Right lung (tissue), 10 donors: ENCODE measurements at places on chromosomes 6 and 20. TPM values are rescaled to one million over a fixed set of nuclear protein-coding genes. Genes with fewer than 3 reads are reported as not detected.

GRCh38 chr6:4581468-4582385 lies 194.5 kb upstream of the CDYL start:
- DNase-seq: no peak

GRCh38 chr6:169654598-169655391 lies 47.0 kb downstream of the WDR27 start:
- DNase-seq: peak; percentile 79

DNA sequence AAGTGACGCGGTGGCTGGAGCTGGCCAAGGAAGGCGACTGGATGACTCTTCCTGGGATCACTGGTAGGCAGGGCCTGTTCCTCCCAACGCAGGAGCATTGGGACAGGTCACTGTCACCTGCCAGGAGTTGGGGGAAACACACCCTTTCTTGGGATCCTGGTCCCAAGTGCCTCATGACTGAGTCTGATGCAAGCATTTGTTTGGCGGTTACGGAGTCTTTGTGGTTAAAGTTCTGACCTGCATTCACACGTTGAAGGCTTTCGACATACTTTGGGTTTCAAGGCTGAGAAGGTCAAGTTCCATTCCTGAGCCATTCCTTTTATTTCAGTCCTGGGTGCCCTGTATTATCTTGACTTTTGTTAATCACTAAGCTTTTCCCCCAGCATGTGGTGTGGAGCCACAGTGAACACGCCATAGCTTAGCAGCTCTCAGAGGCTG lies 6.0 kb downstream of the PNLDC1 start:
- no peak for DNase-seq

ZNF334 gene
- 43.4 TPM for polyA plus RNA-seq

- DNase-seq: no peak
These were observed 81.1 kb downstream of the STMND1 start for GRCh38 chr6:17182961-17183360.

- no peak for DNase-seq
These were observed 8.8 kb upstream of the PIM1 start for GRCh38 chr6:37160922-37161778.

- peak; percentile 42 for DNase-seq
These were observed 16.5 kb downstream of the COL20A1 start for GRCh38 chr20:63309261-63310071.

- DNase-seq: no peak
These were observed 123.3 kb upstream of the B3GAT2 start for GRCh38 chr6:71080133-71080532.

DNA sequence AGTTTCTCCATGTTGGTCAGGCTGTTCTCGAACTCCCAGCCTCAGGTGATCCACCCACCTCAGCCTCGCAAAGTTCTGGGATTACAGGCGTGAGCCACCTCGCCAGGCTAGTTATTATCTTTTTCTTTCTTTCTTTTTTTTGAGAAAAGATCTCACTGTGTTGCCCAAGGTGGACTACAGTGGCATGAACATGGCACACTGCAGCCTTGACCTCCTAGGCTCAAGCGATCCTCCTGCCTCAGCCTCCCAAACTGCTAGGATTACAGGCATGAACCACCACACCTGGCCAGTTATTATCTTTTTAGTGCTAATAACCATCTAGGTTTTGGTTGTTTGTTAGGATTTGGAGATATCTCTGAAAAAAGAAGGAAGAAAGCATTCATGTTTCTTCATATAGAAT lies 35.8 kb upstream of the ZNF217 start:
- DNase-seq: no peak

OXT gene
- polyA plus RNA-seq: not detected

TFAP2A gene
- 0.45 TPM for polyA plus RNA-seq

OSBPL2 gene
- polyA plus RNA-seq: 28.7 TPM

SCRT2 gene
- not detected for polyA plus RNA-seq

DNA sequence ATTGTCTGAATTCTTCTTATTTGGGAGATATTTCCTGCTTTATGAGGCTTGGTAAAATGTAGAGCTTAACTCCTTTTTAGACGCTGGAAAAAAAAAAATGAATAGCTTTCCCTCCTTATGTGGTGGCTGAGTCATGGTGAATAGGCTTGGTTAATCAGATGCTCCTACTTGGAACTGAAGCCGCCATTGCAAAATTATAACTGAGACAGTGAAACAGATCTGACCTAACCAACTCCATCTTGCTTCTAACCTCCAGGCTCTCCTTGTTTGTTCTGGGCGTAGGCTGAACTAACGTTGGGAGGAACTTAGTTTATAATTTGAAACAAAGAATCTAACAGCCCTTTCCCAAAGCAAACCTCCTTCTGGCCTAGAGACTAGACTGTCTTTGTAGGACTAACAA lies 43.2 kb upstream of the PLCB4 start:
- DNase-seq: no peak

OTOR gene
- polyA plus RNA-seq: not detected

UBD gene
- 0.76 TPM for polyA plus RNA-seq
